Ovary (tissue), 10 donors: ENCODE measurements at places on chromosomes 7 and 10. TPM values are rescaled to one million over a fixed set of nuclear protein-coding genes. Genes with fewer than 3 reads are reported as not detected.
A peak's percentile ranks its signal among the peaks of the same experiment; 100 is the strongest.

PPP1R17 gene
- not detected for total RNA-seq

CALHM3 gene
- not detected for total RNA-seq

OR2A42 gene
- total RNA-seq, result 0.18 TPM

CYP26C1 gene
- total RNA-seq, result not detected

PCDH15 gene
- not detected for total RNA-seq

GBX1 gene
- not detected for total RNA-seq

TNS3 gene
- total RNA-seq, result 46.1 TPM

AASS gene
- 70.4 TPM for total RNA-seq

DBF4 gene
- 10.5 TPM for total RNA-seq

DNA sequence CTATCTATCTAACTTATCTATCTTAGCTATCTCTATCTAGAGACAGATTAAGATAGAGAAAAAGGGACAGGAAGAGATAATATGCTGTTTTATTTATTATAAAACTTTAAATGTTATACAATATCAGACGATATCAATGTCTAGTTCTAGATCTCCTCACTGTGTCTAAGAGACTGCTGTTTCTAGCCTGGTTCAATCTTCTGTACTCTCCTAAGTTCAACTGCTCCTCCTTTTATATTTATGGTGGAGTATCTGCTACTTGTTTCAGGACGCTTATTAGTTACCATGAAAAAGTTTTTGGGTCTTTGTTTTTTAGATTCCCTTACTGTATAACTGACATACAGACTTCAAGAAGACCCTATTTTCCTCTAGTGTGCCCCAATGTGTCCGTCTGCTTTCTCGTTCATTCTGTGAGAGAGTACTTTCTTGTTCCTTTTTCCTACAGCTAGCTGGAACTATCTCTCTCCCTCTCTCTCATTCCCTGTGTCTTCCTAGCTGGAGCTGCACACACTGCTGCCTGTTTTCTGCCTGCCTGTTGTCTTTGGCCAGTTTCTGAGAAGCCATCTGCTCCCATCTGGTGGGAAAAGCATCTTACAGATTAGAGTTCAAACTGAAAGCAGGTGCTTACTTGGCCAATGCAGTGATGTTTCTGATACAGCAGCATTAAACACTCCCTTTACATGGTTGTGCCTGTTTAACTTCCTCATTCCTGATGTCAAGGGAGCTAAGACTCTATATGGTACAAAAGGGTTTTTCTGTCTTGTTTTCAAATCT lies 49.4 kb upstream of the ARL4A start:
- DNase-seq, result no peak

GRCh38 chr10:92901819-92902251 lies 53.5 kb downstream of the EXOC6 start:
- DNase-seq, result no peak

DNA sequence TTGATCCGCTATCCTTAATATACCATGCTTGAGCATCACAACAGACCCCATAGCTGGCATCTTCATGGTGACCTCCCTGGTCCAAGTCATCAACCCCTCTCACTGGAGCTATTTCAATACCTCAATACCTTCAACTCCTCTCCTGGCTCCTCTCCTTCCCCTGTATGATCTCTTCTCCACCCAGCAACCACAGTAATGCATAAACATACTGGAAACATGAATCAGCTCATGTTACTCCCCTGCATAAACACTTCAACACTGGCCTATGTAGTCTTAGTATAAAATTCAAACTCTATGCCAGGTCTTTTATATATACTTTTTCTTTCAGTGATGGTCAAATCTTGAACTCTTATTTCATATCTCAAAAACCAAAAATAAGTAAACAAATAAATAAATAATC lies 31.8 kb upstream of the TMEM273 start:
- DNase-seq, result no peak

- peak; percentile 87 for DNase-seq
These were observed 10.4 kb downstream of the TNS3 start for GRCh38 chr7:47571331-47572093.

DNA sequence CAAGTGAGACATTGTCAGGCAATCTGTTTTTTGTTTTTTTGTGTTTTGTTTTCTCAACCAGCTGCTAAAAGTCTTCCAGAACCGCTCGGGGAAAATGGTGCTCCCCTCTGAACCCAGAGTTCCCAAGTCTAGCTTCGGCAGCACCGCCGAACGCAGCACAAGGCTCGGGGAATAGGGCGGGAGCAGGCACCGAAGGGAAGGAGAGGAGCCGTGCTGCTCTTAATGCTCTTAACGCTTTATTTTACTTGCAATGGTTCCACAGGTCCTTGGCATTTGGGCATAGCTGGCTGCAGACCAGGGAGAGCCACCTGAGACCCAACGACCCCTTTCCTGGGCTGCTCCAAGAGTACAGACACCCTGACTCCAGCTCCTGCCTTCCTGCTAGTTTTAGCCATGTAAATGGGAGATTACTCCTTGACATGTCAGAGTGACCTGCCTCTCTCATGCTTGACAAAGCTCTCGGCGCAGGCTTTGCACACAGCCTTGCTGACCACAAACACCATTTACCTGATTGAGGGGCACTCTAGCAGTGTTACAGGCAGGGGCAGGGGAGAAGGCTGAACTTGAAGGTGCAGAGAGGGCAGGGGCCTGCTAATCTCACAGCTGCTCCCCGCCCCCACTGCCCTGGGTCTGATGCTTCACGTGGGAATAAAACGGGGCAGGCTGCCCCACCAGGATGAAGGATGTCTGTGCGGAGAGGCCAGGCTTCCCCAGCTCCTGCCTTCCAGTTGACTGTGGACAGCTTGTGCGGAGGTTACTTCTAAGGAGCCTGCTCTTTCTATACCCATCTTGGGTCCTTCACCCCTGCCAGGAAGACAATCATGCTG lies 58.6 kb upstream of the EFCAB10 start:
- peak; percentile 32 for DNase-seq

DNA sequence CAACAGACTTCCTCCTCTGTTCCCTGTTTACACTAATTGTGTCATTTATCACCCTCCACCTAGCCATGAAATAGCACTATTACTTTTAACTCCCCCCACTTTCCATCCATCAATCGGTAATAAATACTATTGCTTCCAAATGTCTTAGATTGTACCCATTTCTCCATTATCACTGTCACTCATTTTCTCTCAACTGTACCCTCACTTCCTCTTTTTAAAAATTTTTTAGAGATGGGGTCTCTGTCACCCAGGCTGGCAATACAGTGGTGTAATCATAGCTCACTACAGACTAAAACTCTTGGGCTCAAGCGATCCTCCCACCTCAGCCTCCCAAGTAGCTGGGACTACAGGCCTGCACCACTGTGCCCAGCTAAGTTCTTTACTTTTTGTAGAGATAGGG lies 123.5 kb upstream of the EGR2 start:
- no peak for DNase-seq

DNA sequence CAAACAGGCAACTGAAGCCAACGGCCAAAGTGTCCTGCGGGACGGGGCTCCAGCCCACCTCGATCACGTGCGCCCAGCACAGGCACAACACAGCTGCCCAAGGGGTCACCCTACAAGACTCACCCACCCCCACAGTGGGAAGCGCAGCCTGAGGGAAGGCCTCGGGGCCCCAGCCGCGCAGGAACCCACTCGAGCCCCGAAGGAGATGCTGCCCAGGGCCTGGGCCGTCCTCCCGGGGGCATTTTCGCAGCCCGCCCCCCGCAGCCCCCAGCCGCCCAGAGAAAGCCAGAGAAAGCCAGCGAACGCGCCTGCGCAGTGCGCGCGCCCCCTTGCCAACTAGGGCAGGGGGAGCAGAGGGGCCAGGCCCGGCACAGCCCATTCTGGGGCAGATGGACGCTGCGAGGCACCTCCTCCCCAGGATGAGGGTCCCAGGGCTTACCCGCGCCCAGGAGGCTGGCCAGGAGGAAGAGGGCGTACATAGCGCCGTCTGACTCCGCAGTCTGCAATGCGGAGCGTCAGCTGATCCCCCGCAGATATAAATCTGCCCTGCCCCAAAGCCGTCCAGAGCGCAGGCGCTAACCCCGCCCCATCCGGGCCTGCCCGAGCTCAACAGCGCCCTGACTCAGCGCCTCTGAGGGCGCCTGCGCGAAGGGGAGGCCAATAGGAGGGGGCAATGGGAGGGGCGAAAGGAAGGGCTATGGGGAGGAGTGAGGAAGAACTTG lies at the start of gene PSAP:
TSS of gene PSAP (minus strand) at position 509 of the 722 bp plus-strand sequence. CDS start at position 479, 30 bp downstream.
- peak; percentile 98 for DNase-seq
